ENCODE measurements at places on chromosomes 7 and 10.

- no peak for DNase-seq
Measured at GRCh38 chr10:50510517-50511473, 113.0 kb downstream of the SGMS1 start.

DNA sequence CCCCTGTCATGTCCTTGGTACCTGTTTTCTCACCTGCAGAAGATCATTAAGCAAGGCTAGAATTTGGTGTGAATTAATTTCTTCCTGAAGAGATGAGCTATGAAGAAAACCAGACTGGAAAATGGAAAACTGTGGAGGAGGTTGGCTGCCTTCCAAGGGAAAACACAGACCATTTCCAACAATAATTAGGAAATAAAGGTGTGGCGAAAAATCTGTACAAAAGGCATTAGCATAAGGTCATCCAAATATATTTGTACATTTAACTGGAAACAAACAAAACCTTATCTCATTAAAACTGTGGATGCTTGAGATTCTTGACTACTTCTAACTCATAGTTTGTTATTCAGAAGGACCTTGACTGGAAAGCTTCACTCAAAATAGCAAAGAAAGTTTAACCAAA, 1.7 kb downstream of the STN1 start:
- DNase-seq, result no peak

DNA sequence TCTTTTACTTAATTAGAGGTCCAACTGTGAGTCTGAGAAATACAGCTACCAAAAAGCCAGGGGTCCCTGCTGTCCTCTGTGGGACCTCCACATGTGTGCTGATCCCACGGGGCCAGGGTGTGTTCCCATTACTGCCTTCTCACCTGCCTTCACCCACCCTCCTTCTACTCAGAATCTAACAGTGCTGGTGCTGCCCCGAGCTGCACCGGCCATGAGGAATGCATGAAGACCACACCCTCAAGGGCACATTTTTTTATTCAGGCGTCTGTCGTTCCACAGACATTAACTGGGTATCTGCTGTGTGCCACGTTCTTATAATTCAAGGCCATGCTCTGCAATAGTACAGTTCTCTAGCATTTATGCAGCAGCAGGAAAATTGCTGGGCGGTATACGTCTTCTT, 188.5 kb upstream of the PFKP start:
- no peak for DNase-seq

GRCh38 chr10:110408203-110408871, 89.4 kb upstream of the DUSP5 start:
- DNase-seq, result no peak

DNA sequence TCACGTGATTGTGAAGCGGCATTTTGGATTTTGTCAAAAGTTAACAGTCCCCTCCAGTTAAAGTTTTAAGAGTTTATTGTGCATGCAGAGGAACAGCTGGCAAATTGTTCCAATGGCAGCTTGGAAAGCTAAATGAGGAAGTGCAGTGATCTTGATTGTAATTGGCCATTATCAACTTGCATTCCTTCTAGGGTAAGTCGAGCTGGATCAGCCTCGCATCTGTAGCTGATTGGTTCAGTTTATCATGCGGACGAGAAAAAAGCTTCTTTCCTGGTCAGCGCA, 566 bp downstream of the ZNF789 start:
- peak; percentile 60 for DNase-seq

GRCh38 chr7:24444666-24445440, 128.4 kb upstream of the PALS2 start:
- DNase-seq, result no peak

DNA sequence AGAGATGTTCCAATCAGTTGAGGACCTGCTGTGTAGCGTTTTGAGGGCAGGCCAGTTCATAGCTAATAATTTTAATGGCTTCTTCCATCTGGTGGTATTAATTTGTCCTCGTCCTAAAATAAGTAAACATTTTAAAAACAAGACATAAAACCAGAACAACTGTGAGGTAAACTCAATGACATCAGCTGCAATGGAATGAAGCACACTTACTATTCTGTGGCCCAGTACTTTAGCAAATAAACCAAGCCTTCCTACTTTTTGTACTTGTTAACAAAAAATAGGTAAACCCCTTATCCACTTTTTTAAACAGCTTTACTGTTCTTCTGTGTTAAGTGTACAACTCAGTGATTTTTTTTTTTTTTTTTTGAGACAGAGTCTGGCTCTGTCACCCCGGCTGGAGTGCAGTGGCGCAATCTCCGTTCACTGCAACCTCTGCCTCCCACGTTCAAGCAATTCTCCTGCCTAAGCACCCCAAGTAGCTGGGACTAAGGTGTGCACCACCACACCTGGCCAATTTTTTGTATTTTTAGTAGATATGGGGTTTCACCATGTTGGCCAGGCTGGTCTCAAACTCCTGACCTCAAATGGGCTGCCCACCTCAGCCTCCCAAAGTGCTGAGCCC, 28.9 kb upstream of the FZD1 start:
- DNase-seq, result no peak

- no peak for DNase-seq
Measured at GRCh38 chr7:25677595-25677994, 449.3 kb upstream of the NPVF start.

All from activated CD4-positive, alpha-beta T cell treated with anti-CD3 and anti-CD28 coated beads, Interleukin-2, Interleukin-6, amounts not matched to agents 100 ng/mL and 50 ng/mL, durations not matched to agents 16 hours and 8 hours (primary cell).